ENCODE measurements at places on chromosomes 7 and 10.

- DNase-seq = no peak
These were observed 36.1 kb downstream of the LRRN3 start for GRCh38 chr7:111126987-111127386.

- DNase-seq = no peak
These were observed at the start of gene GALNT17 for GRCh38 chr7:71132127-71132376. Gene GALNT17, plus strand, starts transcription at chr7:71132144.

GRCh38 chr7:45624392-45624760 lies 50.2 kb downstream of the ADCY1 start:
- no peak for DNase-seq

GRCh38 chr7:90877201-90877600 lies 281.1 kb downstream of the CDK14 start:
- no peak for DNase-seq

DNA sequence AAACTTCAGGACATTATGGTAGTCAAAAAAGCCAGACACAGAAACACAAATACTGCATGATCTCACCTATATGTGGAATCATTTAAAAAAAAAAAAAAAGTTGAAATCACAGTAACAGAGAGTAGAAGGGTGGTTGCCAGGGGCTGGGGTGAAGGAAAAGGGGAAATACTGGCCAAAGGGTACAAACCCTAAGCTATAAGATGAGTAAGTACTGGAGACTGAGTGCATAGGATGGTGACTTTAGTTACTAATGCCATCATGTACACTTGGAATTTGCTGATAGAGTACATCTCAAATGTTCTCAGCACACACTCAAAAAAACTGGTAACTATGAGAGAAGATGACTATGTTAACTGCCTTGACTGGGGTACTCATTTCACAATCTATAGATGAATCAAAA lies 39.9 kb downstream of the JCAD start:
- DNase-seq = no peak

- no peak for DNase-seq
These were observed 21.6 kb upstream of the ZFAND2A start for GRCh38 chr7:1181640-1182039.

GRCh38 chr10:77240041-77240652 lies 397.5 kb downstream of the KCNMA1 start:
- no peak for DNase-seq

DNA sequence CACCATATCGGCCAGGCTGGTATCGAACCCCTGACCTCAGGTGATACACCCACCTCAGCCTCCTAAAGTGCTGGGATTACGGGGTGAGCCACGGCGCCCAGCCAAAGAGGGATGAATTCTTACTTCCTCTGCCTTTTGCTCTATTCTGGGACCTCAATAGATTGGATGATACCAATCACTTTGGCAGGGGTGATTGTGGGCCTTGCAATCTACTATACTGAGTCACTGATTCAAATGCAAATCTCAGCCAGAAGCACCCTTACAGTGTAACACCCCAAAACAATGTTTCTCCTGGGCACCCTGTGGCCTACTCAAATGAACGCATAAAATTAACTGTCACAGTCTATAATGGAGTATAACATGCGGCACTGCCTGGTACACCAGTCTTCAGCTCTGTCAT lies 596.7 kb upstream of the LRRTM3 start:
- DNase-seq = no peak

DNA sequence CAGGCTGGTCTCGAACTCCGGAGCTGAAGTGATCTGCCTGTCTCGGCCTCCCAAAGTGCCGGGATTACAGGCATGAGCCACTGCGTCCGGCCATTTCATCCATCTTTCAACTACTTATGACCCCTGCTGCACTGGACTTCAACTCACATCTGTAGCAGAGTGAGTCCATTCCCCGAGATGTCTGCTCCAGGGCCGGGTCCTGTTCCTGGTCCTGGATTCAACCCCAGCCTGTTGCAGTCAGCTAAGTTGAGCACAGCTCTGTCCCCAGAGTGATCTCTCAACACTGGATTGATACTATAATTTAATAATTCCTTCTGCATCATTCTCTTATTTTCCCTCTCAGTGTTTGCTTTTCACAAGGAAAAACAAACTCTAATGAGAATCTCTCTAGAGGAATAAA lies 25.8 kb downstream of the PRTFDC1 start:
- no peak for DNase-seq

DNA sequence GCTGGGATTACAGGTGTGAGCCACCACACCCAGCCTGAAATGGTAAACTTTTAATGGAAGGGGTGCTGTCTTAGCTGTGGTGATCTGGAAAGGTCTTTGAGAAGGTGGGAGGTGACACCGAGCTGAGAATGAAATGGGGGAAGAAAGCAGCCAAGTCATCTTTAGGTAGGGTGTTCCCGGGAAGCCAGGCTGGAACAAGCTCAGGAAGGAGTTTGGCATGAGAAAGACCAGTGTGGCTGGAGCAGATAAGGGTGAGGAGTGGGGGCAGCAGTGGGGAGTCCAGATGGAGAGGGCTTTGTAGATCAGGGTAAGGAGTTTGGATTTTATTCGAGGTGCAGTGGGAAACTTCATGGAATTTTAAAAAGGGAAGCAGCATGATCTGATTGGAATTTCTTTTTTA lies 30.0 kb downstream of the KIFBP start:
- DNase-seq = no peak

GRCh38 chr7:573933-574381 lies 54.3 kb upstream of the PDGFA start:
- DNase-seq = no peak

DNA sequence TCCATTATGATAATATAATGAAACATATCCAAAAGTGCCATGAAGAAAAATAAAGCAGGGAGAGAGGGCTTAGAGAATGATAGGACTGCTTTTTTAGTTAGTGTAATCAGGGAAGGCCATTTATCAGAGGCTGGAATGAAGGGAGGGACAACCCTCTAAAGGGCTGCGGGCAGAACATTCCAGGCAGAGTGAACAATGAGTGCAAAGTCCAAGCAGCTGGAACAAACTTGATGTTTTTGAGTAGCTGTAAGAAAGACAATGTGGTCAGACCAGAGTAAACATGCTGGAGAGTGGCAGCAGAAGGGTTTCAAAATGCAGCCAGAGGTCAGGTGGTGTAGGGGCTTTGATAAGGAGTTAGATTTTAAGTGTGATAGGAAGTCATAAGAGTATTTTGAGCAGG lies 65.6 kb upstream of the CCDC6 start:
- no peak for DNase-seq

DNA sequence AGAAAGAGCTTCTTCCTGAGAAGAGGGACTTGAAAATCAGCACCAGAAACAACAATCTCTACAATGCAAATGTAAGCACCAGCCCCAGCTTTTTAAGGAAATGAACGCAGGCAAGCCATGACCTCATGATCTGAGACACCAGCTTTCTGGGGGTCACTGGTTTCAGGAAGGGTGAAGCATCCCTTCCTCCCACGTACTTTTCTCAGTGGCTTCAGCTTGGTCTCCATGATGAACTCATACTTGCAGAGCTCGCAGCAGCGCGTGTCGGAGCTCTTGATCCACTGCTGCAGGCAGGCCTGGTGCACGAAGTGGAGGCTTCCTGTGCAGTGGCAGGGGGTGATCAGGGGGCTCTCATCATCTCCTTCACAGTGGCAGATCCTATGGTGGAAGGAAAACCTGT lies 87.0 kb downstream of the ALOX5 start:
- no peak for DNase-seq

- no peak for DNase-seq
These were observed 37.7 kb upstream of the EZH2 start for GRCh38 chr7:148921806-148922205.

Data from DMS79 treated with DMSO at 0.1 percent for 48 hours (cell line).